ENCODE measurements at places on chromosomes 1 and 21.
A peak's percentile ranks its signal among the peaks of the same experiment; 100 is the strongest.

DNA sequence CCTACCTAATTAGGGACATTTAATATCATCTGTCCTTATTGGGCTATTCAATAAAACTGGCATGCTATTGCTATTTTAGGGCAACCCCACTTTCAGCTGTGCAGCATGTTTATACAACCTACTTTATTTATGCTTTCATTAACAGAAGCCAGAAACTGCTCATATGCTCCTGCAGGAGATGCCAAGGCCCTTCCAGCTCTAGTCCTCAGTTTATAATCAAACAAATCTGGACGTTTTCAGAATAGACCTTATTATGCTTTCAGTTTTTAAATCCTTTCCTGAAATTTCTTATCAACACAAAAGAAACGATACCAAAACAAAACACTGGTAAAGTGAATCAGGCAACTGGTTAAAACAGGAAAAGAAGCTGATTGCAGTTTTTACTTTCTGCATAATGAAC, 53.2 kb downstream of the PTGS2 start:
- no peak for DNase-seq

DNA sequence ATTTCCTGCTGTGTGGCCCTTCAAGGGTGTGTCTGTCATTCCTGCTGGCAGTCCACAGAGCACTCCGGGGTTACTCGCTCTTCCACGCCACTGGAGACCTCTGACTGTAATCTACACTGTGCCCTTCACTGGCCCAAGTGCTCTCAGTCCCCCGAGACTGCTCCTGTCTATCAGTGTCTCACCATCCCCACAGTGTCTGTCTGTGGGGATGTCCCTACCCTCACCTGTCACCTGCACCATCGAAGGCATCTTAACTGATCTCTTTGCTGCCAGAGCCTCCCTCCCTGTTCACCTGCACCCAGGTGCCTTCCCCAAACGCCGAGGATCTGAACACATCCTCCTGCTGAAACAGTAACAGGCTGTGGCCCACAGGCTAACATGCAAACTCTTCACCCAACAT, 136.7 kb downstream of the MATN1 start:
- no peak for DNase-seq

- DNase-seq: no peak
Observed at GRCh38 chr1:117671781-117672501, 66.1 kb downstream of the TENT5C start.

- no peak for DNase-seq
Observed at GRCh38 chr1:26469558-26469957, 2.7 kb upstream of the HMGN2 start.

DNA sequence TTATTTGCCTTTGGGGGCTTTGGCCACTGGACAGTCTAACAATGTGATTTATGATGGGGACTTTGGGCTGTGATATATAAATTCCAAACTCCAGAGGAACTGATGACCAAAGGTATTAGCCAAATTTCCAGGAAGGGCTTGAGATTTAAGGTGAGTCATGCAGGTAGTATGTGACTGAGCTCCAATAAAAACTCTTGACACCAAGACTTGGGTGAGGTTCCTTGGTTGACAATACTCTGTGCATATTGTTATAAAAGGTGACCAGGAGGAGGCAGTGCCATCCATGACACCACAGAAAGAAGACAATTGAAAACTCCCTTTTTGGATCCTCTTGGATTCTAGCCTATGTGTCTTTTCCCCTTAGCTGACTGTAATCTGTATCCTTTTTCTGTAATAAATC, 392.7 kb upstream of the LRRC7 start:
- no peak for DNase-seq

- DNase-seq: no peak
Observed at GRCh38 chr1:94027721-94028515, 93.0 kb downstream of the ABCA4 start.

DNA sequence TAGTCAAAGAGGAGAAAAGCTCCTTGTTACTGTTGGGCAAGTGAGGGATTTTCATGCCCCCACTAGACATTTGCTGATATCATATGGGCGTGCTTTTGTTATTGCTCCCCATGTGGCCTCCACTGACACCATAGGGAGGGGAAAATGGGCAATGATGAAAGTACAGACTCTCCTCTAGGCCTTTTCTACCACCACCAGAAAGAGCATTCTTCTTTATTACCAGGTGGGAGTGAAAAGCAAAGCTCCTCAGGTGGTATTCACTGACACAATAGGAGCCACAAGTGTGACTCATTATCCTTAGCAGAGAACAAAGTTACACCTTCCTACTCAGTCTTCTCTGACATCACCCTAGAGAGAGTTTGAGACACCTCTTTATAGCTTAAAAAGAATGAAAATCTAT, 667.1 kb downstream of the LTN1 start:
- DNase-seq: no peak

GRCh38 chr1:54112027-54112426, 40.8 kb downstream of the CDCP2 start:
- DNase-seq: peak; percentile 10

GRCh38 chr1:27307874-27308598, 13.9 kb upstream of the TMEM222 start:
- no peak for DNase-seq

GRCh38 chr1:108045460-108045859, 80.5 kb upstream of the VAV3 start:
- DNase-seq: no peak

GRCh38 chr1:102732927-102733326, 375.4 kb downstream of the COL11A1 start:
- no peak for DNase-seq

GRCh38 chr1:234986750-234987414, 141.8 kb downstream of the TOMM20 start:
- DNase-seq: no peak
